ENCODE measurements at places on chromosomes 16 and 17.
A peak's percentile ranks its signal among the peaks of the same experiment; 100 is the strongest.

GRCh38 chr16:12964461-12964860 lies 63.1 kb downstream of the SHISA9 start:
- no peak for DNase-seq

DNA sequence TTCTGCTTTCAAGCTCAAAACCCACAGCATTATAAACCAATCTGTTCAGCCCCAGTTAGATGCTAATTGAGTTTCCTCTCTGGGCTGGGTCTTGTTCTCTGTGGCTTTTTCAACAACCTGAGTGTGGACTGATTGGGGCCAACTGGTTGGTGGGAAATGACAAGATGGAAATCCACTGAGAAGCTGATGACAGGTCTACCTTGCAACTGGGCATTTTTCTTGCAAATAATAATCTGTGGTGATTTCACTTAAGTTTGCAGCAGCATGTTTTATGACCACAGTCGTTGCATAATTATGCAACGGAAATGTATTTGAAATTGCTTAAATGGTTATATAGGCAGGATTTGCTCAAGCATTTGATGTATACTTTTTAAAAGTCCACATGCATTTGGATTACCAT lies 69.9 kb downstream of the AKAP1 start:
- DNase-seq, result no peak

- DNase-seq, result peak; percentile 16
Observed at GRCh38 chr16:10552998-10553491, 27.4 kb downstream of the EMP2 start.

DNA sequence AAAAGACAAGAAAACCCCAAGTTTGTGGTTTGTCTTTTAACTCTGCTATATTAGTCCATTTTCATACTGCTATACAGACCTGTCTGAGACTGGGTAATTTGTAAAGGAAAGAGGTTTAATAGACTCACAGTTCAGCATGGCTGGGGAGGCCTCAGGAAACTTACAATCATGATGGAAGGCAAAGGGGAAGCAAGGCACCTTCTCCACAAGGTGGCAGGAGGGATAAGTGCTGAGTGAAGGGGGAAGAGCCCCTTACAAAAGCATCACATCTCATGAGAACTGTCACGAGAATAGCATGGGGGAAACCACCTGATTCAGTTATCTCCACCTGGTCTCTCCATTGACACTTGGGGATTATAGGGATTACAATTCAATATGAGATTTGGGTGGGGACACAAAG lies 13.5 kb upstream of the ADAM11 start:
- DNase-seq, result no peak

GRCh38 chr17:5618476-5618875 lies 34.2 kb upstream of the NLRP1 start:
- no peak for DNase-seq

DNA sequence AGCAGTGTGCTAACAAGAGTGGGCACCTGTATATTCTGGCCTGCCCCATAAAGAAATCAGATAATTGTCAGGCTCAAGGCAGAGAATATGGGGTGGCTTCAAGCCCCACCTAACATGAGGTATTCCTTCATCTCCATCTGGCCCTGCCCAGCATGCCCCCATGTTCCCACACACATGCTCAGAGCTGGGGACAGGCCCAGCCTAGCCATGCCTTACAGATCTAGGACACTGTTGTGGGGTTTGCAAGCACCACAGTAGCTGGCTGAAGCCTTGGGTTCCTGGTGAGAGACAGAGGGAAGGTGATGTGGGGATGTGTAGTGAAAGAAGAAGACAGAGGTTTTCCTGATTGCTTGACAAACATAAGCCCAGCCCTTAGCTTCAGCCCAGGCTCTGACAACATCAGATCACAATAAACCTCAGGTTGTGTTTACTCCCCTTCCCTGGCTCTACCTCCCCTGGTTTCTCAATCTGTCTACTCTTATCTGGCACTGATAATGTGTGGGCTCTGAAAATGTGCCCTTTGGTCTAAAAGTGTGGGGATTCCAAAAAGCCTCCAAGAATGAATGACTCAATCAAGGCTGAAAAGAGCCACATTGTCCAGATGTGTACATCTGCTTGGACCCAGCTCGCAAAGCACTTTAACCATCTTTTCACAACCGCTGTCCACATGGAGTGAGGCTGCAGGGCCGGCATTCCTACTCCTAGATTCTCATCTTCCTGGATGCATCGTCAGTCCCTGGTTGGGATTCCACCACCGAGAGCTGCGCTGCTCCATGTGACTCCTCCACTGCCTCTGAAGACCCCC lies 34.4 kb downstream of the CDRT4 start:
- DNase-seq, result no peak

- no peak for DNase-seq
Observed at GRCh38 chr16:58960034-58960433, 225.9 kb upstream of the GOT2 start.

DNA sequence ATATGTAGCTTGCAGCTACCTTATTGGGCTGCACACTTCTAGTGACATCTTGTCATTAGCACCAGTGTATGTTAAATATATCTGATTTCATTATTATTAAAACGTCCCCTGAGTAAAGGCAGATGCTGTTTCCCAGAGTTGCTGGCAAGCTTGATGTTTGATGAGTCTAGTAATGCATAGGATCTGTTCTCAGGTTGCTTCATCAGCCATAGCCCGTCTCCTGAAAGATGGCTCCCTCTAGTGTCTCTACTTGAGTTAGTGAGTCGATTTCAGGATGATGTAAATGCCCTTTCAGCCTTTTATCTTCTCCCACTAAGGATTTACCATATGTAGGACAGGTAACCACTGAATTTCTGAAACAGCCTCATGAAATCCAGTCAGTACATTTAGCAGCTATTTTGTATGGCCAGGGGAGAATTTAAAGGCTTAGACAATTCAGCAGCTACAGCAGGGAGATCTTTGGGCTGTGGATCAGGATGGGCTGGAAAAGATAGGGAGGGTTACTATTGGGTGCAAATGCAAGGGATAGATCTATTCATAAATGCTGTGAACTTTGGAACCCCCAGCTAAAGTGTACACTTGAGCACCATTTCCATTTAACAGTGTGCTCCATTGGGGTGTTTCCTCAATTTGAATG lies 376.3 kb downstream of the CNTNAP4 start:
- no peak for DNase-seq

DNA sequence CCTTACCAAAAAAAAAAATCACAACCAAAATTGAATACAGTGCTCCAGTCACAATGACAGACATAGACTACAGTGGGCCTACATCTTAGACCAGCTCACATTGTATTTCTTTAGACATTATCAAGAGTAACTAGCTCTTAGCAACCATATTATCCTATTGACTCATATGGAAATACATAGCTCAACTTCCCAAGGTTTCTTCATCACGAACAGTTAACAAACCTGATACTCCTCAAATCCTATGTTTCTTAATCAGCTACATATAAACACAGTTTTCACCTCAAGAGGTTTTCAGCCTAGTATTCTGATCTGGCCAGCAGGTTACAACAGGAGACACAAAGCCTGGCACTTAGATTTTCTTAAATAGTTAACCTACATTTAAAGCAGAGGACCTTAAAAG lies 29.7 kb downstream of the CMC2 start:
- DNase-seq, result no peak

- no peak for DNase-seq
Observed at GRCh38 chr17:32492648-32493289, 6.0 kb downstream of the CDK5R1 start.

GRCh38 chr17:944266-944826 lies 35.2 kb downstream of the NXN start:
- DNase-seq, result no peak

- DNase-seq, result no peak
Observed at GRCh38 chr16:86077243-86077940, 178.4 kb downstream of the IRF8 start.

DNA sequence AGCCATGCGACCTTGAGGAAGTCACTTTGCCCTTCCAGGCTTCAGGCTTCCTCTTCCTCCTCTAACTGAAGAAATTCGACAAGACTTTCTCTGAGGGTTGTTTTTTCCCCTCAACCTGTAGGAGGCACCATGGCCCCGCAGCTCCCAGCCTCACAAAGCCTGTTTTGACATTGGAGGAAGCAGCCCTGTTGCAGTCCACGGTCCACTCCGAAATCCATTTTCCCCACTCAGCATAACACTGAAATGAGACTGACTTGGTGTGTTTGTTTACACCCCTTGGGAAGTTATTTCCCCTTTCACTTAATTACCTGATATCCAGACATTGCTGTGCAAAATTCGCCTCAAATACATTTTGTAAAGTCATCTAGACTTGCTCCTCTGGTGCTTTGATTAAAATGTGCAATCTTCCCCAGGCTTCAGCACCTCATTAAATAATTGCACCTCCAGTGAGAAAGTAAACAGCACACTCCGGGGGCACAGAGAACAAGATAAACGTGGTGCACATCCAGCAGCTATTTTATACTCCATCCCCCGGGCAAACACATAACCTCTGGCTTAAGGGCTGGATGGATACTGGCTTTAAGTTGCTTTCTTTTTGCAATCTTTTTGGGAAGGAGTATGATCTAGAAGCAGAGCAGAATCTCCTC lies 41.4 kb upstream of the PIRT start:
- DNase-seq, result no peak

DNA sequence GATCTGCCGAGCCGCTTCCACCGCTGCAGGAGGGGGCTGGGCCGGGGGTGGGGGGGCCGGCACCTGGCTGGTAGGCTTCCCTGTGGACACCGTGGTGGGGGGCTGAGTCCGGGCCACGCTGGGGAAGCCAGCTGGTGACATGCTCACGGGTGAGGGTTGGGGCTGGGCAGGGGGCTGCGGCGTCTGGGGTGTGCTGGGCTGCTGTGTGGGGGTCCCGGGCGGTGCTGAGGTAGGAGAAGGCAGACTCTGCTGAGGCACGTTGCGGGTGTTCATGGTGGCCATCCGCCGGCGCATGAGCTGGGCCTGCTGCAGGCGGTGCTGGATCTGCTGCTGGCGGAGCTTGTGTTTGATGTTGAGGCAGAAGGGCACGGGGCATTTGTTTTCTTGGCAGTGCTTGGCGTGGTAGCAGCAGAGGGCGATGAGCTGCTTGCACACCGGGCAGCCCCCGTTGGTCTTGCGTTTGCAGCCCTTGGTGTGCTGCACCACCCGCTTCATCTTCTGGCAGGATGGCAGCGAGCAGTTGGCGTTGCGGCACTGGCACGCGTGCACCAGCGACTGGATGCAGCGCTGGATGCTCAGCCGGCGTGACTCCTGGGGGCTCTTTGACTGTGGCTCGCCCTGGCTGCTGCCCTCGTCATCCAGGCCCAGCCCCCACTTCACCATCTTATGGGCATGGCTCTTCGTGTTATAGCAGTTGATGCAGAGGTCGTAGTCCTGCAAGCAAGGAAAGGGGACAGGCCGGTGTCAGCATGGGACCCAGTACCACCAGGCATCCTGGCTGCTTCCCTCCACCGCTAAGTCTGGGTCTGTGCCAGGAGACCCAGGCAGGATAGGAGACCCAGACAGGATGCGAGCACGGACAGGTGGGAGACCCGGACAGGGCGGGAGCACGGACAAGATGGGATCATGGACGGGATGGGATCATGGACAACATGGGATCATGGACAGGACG lies 12.1 kb upstream of the TRAP1 start:
- DNase-seq, result no peak

DNA sequence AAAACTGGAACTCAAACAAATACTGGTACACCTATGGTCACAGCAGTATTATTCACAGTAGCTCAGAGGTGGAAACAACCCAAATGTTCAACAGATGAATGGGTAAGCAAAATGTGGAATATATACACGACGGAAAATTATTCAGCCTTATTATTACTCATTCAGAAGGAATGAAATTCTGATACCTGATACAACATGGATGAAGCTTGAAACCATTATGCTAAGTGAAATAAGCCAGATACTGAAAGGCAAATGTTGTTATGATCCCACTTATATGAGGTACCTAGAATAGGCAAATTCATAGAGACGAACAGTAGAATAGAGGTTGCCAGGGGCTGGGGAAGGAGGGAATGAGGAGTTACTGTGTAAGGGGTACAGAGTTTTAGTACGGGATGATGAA lies 27.1 kb upstream of the MYLK3 start:
- DNase-seq, result no peak

- DNase-seq, result no peak
Observed at GRCh38 chr17:79927136-79927661, 88.0 kb upstream of the CBX4 start.

- no peak for DNase-seq
Observed at GRCh38 chr16:473046-474043, 47.9 kb downstream of the RAB11FIP3 start.

DNA sequence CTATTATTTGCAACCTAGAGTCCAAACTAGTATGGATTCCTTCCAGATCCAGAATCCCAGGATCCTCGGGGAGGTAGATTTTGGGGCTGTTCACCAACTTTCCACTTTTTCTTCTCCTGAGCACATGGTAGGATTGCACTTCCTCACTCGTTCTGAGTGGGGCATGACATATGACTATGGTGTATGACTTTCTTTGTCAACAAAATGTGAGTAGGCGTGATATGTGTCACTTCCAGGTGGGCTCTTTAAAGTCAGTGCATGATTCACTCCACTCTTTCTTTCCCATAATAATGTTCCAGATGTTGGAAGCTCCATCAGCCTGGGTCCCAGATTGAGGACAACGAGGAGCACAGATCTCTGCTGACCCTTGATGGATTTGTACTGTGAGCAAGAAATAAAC lies 21.5 kb downstream of the IRX5 start:
- DNase-seq, result no peak

DNA sequence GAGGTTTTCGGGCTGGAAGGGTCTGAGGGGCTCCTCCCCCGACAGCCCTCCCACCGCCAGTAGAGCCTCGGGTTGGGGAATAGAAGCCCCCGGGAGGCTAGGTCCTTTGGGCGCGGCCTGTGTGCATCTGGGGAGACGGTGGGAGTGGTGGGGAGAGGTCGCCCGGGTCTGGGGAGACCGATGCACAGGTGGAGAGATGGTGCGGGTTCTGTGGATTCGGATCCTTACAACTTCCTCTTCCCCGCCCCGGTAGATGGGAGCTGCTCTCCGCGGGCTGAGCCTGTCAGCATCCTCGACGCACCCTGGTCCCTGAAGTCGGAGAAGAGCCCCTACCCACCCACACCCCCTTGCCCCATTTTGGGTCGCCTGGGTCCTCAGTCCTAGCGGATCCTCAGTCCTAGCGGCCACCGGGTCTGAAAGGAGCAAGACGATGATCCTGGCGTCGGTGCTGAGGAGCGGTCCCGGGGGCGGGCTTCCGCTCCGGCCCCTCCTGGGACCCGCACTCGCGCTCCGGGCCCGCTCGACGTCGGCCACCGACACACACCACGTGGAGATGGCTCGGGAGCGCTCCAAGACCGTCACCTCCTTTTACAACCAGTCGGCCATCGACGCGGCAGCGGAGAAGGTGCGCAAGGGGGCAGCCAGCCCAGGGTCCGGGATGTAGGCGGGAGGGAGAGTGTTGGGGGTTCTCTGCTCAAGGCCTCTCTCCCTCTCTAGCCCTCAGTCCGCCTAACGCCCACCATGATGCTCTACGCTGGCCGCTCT lies 790 bp downstream of the BCKDK start:
- DNase-seq, result no peak

- DNase-seq, result no peak
Observed at GRCh38 chr17:15392326-15392741, 50.9 kb upstream of the TEKT3 start.

GRCh38 chr17:72560303-72561247 lies 439.8 kb downstream of the SOX9 start:
- DNase-seq, result no peak

GRCh38 chr17:42055027-42055426 lies 4.6 kb upstream of the C17orf113 start:
- no peak for DNase-seq

Data from stimulated activated CD4-positive, alpha-beta T cell treated with anti-CD3 and anti-CD28 coated beads, Interleukin-2, amount 100 ng/mL, for 4 hours (primary cell).